Stimulated activated CD4-positive, alpha-beta T cell treated with anti-CD3 and anti-CD28 coated beads, Interleukin-1b, Interleukin-23, amount 100 ng/mL, for 48 hours (primary cell): ENCODE measurements at places on chromosomes 16 and 17.

- DNase-seq = no peak
Measured at GRCh38 chr16:4933871-4934395, 3.0 kb downstream of the PPL start.

DNA sequence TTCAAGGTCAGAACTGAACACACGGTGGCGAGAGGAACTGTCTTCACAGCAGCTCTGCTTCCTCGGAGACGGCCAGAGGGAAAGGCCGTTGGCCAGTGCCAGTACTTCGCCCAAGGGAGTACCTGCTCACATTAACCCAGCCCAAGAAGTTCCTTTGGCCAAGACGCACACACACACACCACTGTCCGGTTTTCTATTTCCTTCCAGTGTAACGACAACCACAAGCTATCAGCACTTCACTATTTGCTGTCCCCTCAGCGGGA is 744 bp upstream of the GGNBP2 start:
- DNase-seq = no peak

- no peak for DNase-seq
Measured at GRCh38 chr17:45338023-45338781, 21.4 kb upstream of the MAP3K14 start.

- DNase-seq = no peak
Measured at GRCh38 chr16:89135971-89136765, 35.4 kb upstream of the CDH15 start.

DNA sequence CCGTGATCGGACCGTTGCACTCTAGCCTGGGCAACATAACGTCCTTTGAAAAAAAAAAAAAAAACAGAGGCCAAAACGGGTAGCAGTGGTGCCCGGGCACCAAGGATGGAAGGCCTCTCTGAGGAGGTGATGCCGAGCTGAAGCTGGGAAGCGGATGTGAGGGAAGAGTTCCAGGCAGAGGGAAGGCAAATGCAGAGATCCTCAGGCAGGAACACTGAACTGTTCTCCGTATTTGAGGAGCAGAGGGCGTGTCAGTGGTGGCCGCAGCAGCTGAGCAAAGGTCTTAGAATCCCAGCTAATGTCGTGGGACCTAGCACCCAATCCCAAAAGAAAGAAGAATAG is 656 bp upstream of the KCTD13 start:
- no peak for DNase-seq

- no peak for DNase-seq
Measured at GRCh38 chr16:1431497-1432270, 806 bp downstream of the PERCC1 start.

DNA sequence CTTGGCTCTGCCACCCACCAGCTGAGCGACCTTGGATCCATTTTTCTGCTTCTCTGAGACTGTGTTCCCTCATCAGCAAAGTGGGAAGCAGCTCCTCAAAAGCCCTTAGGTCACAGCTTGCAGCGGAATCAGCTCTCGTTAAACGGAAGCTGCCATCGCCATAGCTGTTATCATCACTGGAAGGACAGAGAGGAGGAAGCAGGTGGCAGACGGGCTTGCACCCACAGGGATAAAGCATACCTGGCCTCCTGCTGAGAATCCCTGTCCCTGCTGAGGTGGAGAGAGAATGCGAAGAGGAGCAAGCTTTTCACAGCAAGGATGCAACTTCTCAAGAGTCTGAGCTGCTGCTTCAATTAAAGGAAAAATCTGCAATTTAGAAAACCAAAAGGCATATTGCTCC is 106.6 kb downstream of the CLEC16A start:
- no peak for DNase-seq

- DNase-seq = no peak
Measured at GRCh38 chr17:71084219-71084618, 914.9 kb downstream of the KCNJ2 start.

DNA sequence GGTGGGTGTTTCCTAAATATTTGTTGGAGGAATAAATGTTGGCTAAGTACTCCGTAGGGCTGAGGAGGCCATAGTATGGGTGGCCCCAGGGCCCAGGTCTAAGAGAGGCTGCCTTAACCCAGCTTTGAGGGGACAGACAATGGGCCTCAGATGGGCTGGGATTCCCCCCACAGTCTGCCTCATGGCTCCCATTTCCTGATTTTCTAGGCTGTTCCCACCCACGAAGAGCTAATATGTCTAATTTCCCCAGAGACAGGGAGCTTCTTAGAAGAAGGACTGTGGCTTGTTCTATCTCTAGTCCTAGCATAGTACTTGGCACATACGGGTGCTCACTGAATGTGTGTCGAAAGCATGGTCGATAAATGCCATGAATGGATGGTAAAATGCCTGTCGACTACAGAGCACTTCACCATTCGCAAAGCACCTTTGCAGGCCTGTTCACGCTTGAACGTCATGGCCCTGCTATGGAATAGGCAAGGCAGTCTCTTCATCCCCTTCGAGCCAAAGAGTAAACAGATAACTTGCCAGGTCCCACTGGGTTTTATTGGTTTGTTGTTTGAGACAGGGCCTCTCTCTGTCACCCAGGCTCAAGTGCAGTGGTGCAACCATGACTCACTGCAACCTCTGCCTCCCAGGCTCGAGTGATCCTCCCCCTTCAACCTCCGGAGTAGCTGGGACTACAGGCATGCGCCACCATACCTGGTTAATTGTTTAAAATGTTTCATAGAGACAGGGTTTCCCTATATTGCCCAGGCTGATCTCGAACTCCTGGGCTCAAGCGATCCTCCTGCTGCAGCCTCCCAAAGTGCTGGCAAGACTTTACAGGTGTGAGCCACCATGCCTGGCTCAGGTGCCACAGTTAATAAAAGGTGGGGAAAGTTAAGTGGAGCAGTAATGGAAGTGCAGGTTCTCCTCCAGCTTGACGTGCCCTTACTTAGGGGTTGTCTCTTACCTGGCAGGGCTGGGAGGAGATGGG is 9.7 kb downstream of the CHAD start:
- DNase-seq = no peak

DNA sequence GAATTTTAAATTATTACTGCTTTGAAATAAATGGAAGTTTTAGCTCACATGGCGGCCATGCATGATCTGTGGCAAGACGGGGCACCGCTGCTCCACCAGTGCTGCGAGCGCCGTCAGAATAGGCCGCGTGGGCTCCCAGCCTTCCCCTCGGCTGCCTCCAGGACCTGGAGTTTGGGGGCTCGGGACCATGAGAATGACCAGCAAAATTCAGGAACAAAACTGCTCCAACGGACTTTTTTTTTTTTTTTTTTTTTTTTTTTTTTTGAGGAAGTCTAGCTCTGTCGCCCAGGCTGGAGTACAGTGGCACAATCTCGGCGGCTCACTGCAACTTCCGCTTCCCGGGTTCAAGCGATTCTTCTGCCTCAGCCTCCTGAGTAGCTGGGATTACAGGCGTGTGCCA is 38.3 kb upstream of the AKAP1 start:
- no peak for DNase-seq
